ENCODE measurements at places on chromosomes 12 and 14. TPM values are rescaled to one million over a fixed set of nuclear protein-coding genes. Genes with fewer than 3 reads are reported as not detected.

DNA sequence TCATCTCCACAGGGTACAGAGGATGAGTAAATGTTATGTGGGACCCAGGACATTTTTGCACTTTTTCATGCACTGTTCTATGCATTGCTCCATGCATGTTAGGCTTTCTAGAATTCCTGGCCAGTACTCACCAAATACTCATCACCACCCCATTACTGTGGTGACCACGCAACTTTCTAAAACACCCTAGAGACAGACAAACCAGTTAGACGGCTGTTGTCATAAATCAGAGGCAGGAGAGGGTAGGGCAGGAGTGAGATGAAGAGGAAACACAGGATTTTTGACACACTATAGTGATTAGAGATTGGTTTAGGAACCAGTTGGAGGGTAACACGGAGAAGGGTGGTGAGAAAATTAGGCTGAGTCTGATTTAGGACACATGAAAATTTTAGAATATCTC is 59.3 kb downstream of the IFNG start:
- no peak for DNase-seq

DNA sequence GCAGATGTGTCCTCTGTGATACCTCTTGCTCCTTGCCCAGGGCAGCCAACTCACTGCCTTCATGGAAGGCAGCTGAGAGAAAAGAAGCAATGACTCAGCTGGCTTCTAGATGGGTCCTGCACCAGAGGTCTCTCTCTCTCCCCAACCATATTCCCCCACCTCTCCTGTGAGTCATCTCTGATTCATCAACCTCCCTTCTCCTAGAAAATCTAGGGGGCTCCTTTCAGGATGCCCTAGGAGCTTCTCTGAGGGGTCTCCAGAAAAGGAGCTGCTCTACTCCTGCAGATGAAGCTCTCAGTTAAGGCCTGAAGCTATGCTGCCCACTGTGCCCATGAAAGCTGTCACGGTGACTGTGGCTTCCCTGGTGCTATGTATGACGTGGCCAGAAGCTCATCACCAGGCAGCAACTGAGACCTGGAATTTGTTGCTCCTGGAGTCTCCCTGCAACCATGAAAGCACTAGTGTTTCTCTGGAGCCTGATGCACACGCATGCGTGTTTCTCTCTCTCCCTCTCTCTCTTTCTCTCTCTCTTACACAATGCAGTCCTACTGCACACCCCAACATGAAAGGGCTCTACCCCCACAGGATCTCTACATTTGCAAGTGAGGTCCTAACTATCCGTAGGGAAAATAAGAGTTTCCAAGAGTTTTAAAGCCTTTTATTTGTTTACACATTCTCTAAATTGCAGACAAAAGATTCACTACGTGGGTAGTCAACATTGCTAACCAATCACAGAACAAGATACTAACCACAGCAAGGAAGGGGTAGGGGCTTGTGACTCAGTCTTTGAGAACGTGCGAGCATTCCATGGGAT is 285.3 kb downstream of the DPF3 start:
- no peak for DNase-seq

DNA sequence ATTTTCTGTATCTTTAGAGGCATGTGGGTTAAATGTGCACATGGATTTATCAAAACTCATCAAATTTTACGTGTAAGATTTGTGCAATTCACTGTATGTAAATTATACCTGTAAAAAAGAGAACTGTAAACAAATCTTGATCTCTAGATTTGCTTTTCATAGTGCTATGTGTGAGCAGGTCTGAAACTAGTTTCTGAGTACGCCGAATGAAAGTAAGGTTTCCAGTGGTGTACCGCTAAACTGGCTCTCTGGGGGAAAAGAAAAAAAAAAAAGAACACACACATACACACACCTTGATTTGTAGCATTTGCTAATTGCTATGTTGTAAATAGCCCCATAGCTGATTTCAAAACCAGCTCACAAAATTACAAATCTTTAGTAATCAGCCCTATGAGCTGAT is 8.6 kb upstream of the SLC41A2 start:
- no peak for DNase-seq

- no peak for DNase-seq
Observed at GRCh38 chr12:18192119-18192518, 69.2 kb upstream of the PIK3C2G start.

The CLEC2B gene
- total RNA-seq: 25.6 TPM

- DNase-seq: no peak
Observed at GRCh38 chr14:68233101-68233784, 413.7 kb downstream of the RAD51B start.

DNA sequence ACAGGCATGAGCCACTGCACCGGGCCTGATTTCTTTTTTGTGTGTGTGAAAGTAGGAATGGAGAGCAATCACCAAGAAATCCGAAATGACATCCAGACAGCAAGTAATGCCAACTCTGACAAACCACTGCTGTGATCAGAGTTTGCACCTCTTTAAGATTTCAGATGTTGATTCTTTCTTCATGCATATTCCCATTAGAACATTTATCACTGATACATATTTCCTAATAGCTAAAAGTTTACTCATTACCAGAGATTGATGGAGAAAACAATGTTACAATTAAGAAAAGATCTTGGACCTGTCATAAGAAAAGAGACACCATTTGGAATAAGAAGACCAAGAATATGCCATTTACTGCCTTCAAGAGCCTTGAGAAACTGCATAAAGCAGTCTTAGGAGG is 217.0 kb upstream of the MGAT4C start:
- DNase-seq: no peak

- DNase-seq: no peak
Observed at GRCh38 chr14:39232554-39233415, 930 bp upstream of the MIA2 start.

- no peak for DNase-seq
Observed at GRCh38 chr12:5402009-5402935, 29.6 kb upstream of the NTF3 start.

- peak; percentile 54 for DNase-seq
Observed at GRCh38 chr12:123937707-123938591, 34.7 kb downstream of the CCDC92 start.

DNA sequence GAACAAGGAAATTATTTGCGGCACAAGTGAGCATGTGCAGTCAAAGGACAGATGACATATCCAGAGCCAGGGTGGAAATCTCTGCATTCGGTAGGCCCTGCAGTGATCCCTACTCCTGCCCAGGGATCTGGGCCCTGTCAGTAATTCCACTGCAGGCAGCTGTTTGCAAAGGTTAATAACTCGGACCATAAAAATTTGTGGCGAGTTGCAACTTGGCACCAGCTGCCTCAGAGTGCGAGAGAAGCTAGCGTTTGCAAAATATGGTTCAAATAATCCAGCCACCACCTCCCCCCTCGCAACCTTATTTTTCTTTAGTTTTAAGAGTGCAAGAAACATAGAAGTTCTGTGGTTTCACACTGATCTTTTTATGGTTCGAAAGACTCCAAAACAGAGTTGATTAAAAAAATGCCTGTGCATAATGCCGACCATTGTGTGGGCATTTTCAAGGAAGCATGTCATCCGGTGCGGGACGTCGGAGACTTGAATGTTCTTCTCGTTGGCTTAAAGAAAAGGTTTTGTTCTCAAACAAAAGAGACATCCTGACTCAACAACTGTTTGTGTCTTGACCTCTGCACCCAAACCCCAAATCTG is 224.5 kb downstream of the BCL11B start:
- DNase-seq: no peak

GRCh38 chr14:90513161-90514014 is 116.6 kb downstream of the CALM1 start:
- no peak for DNase-seq

- peak; percentile 25 for DNase-seq
Observed at GRCh38 chr14:60485598-60486251, at the start of gene C14orf39. Gene C14orf39, minus strand, starts transcription at chr14:60486063. Its CDS starts 985 bp downstream, at chr14:60485078.
